ENCODE measurements at places on chromosomes 12 and 14.

DNA sequence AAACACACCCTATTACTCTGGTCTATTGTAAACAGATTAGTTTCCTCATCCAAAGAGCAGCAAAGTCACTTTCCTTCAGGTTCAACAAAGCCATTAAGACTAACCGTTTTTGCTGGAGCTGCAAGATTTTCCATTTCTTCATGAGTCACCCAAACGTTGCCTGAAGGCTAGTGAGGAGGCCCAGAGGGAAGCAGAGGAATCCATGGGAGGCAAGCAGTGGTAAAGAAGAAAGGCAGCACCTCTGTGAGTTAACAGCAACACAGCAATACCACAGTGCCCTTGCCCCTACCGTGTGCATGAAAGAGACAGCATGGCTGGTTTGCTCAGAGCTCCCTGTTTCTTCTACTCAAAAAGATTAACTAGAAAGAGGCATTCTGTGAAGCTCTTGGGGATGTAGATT is 206.3 kb downstream of the ACSS3 start:
- no peak for DNase-seq

- no peak for DNase-seq
Observed at GRCh38 chr12:2111826-2112225, 59.0 kb downstream of the CACNA1C start.

GRCh38 chr12:131194166-131194565 is 240.5 kb downstream of the ADGRD1 start:
- DNase-seq, result no peak

DNA sequence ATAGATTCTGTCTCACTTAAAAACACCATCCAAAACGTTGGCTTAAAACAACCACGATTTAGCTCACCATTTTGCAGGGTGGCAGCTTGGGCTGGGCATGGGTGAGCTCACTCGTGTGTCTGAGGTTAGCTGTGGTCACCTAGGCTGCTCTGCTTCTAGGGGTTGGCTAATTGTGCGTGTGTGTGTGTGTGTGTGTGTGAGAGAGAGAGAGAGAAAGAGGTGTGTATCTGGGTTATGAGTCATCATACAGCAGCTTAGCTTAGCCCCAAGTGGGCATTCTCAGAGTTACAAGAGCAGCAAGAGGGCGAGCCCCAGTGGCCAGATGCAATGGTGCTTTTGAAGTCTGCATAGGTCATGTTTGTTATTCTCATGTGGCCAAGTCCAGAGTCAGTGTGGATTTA is 6.0 kb downstream of the FBXW8 start:
- no peak for DNase-seq

GRCh38 chr12:64459394-64459891 is 7.5 kb downstream of the TBK1 start:
- DNase-seq, result no peak

GRCh38 chr14:63717702-63718101 is 10.2 kb downstream of the SGPP1 start:
- DNase-seq, result no peak

- no peak for DNase-seq
Observed at GRCh38 chr12:47990351-47991105, 13.7 kb downstream of the COL2A1 start.

GRCh38 chr12:10111451-10111850 is 12.7 kb upstream of the CLEC1A start:
- DNase-seq, result no peak

- no peak for DNase-seq
Observed at GRCh38 chr14:36513451-36514277, 6.4 kb downstream of the NKX2-1 start.

GRCh38 chr12:84270470-84271140 is 642.0 kb downstream of the SLC6A15 start:
- no peak for DNase-seq

- DNase-seq, result no peak
Observed at GRCh38 chr12:6775185-6776174, 3.2 kb downstream of the LAG3 start.

DNA sequence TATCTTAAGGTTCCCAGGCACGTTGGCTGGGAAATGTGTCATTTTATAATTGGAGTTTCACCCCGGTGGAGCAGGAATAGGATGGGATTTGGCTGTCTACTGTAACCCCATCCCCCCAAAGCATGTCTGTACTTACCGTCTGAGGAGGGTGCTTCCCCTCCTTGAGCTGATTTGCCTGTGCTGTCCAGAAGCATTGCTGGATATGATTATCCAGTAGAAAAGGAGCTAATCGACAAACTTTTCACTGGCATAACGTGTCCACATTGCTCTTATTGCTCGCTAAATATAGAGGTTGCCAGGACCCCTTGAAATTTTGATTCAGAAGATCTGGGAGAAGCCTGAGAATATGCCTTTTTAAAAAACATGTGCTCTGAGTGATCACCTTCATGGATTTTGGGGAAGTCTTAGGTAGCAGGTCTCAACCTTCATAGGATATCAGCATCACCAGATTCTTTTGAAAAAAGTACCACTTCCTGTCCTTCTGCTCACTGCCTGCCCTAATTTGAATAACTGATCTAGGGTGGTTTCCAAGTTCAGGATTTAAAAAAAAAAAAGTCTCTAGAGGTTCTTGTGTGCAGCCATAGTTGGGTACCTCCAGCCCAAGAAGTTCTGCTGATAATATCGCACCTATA is 80.4 kb upstream of the KCNA1 start:
- no peak for DNase-seq

- DNase-seq, result no peak
Observed at GRCh38 chr12:107568718-107569117, 116.9 kb upstream of the PWP1 start.

GRCh38 chr12:19726592-19726991 is 287.3 kb downstream of the AEBP2 start:
- no peak for DNase-seq

DNA sequence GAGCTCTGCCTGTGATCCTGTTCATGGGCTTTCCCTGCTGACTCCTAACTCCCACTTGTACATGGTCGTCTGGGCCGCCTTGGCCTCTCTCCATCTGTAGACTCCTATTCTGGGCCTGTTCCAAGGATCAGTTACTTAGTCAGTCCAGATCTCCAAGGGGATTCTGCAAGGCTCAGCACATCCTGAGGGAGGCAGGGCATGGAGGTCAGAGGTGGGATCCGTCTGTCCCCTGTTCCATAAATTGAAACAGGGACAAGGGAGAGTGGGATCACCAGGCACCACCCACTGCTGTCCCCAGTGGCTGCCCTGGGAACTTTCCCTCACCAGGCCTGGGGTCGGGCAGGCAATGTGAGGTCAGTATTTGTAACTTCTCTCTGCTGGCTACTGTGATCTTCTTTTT is 43.5 kb downstream of the KCTD10 start:
- DNase-seq, result no peak

DNA sequence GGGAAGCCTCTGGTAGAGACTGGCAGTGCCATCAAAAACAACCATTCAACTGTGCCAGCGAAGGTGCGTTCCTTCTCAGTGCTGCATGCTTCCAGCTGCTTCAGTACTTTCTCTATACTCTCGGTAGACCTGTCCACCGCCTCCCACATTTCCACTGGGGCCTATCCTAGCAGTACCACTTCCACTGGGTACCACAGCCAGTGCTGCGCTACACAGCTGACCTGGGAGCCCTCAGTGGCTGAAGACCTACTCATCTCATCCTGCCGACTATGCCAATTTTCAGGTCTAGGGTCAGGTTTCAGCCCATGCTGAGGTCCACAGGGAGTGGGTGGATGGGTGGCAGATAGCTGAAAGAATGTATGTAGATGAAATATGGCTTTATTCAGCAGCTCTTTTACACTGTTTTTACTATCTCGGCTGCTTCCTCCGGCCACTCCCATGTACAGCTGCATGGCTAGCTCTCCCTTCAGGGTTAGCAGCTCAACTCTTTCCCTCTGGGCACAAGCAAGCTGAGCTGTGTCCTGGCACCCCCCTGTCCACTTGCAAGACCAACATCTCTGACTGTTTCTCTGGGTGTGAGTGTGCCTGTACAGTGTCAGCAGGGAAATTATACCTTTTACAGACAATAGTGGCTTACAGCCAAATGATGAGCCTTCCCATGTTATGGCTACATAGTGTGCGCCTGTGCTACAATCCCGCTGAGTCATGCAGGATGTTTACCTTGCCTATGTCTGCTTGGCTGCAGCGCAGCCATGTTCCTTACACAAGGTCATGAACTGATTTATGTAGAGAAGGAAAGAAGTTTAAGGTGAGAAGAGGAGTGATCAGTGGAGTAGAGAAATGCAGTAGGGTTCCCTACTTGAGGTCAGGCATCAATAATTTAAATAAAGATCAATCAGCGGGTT is 125.7 kb upstream of the DDHD1 start:
- no peak for DNase-seq

DNA sequence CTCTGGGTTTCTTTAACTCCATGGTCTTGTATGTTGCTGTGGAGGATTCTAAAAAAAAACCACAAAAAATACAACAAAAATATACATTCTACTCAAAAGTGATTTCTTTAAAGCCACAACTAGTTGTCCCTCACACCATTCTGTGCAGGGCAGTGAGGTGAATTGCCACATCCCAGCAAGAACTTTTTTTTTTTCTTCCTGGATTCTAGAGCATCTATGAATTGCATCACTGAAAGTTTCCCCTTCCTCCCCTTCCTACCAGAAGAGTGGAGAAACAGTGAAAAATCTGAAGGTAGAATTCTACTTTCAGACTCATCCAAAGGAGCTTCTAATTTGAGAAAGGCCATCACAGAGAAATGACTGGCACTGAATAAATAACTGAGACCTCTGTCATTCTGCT is 395.3 kb downstream of the AEBP2 start:
- DNase-seq, result no peak

DNA sequence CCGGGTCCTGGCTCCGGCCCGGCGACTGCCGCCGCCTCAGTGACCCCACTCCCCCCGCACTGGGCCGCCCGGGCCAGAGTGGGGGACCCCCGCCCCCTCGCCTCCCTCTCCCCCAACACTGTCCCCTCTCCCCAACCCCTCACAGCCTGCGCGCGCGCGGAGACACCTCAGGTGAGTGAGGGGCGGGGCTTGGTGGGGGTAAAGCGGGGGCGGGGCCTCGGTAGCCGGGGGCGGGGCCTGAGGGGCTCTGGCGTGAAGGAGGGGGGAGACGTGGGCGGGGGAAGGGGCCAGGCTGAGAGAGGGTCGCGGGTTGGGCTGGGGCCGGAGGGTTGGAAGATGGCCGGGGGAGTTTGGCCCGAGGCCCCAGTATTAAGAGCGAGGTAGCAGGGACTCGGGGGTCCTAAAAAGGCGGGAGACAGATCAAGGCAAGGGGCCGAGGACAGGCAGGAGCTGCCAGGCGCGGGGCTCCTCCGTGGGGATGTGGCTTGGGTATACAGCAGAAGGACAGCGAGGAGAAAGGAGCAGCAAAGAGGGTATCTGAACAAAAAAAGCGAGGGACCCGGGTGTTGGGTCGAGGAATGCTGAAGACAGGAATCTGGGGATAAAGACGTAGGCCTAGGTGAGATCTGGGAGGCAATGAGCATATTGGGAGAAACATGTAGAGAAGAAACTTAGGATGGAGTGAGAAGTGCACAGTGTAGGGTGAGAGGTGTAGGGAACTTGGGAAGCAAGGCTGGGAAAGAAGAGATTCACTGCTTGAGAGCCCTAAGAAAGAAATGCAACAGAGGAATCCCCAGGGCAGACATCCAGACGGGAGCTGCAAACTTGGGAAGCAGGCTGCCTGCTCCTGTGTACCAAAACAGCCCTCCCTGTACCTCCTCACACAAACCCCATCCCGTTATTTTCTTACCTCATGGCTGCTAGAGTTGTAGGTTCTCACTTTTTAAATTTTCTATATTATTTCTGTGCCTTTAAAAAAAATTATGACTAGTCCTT is 10.8 kb downstream of the SUOX start:
- peak; percentile 59 for DNase-seq

DNA sequence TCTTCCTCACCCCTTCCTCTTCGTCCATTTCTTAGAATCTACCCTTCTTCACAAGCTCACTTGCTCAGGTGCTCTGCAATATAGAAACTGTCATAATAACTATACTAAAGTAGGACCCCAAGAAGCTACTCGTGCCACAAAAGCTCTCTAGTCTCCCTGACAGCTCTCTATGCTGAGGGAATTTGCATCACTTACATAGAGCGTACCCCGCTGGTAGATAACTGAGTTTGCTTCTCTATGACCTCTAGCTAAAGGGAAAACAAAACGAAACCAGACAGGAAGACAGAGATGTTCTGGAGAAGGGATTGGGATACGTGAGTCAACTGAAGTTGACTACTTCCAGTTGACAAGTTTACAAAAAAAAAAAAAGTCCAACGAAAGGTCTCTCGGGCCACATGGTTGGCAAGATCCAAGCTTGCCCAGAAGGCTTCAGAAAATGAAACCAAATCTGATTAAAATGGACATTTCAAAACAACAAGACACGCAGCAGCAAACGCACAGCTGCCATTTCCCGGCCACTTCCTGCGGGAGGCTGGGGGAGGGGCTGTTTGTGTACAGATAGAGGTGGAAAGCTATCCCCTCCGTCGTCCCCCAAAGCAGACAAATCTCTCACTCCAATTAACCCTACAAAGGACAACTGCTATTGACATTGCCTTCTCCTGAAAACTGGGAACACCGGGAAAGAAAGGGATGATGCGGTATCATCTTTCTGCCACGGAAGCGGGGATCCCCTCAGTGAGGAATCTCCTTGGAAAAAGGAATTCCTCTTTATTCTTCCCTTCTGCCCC is 1.3 kb downstream of the BAZ2A start:
- peak; percentile 59 for DNase-seq

DNA sequence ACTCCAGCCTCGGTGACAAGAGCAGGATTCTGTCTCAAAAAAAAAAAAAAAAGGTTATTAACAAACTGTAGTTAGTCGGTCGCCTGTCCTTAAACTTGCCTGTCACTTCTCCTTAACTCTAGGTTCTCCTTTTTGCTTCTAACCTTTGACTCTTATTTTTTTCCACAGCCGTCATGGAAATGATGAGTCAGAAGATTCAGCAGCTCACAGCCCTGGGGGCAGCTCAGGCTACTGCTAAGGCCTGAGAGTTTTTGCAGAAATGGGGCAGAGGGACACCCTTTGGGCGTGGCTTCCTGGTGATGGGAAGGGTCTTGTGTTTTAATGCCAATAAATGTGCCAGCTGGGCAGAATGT is 418 bp upstream of the MYG1 start:
- DNase-seq, result no peak

DNA sequence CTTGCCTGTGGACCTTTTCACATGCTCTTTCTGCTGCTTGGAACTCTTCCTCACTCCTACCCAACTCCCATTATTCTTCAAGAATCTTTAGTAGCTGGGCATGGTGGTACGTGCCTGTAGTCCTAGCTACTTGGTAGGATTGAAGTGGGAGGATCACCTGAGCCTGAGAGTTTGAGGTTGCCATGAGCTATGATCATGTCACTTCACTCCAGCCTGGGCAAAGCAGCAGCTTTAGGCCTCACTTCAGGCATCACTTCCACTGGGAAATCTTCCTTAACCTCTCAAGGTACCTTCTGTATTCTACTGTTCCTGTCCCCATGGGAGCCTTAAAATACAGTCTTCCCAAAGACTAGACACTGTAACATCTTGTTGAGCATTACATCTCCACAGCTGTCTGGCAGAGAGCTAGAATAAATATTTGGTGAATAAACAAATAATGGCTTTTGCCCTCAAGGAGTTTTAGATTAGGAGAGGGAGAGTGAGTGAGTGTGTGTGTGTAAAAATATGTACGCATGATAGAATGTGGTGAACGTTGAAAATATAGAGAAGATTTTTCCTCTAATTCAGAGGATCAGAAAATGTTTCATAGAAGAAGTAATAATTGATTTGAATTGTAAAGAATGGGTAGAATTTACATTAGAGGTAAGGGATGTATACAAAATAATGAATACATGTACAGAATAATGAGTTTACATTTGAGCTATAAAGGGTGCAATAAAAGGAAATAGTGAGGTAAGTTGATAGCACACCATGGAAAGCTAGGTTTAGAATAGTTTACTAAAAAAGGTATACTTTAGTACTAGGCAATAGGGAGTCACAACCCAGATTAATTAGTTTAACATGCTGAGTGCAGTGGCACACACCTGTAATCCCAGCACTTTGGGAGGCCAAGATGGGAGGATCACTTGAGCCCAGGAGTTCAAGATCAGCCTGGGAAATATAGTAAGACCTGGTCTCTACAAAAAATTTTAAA is 29.2 kb upstream of the BMAL2 start:
- no peak for DNase-seq

Data from right lung (tissue), 10 donors.